Stimulated activated CD8-positive, alpha-beta memory T cell treated with anti-CD3 and anti-CD28 coated beads, Interleukin-7, amount 100 ng/mL, for 4 hours (primary cell): ENCODE measurements at places on chromosomes 2 and 18.

DNA sequence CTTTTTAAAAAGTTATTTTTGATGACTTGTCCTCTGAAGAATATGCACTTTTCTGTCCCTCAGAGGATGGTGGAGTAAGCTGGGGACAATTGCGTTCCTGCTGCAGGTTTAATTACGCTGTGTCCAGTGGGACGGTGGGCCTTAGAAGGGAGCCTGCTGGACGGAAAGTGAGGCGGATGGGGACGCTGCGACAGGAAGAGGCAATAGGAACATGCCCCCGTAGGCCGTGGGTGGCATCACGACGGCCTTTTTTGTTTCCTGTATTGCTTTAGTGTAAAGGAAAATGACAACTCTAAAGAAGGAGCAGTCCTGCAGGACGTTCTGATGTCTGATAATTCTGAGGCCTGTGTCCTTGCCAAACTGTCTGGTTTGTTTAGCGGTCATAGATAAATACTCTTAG, 121.6 kb downstream of the NFATC1 start:
- no peak for DNase-seq

GRCh38 chr18:14975431-14975830, 227.5 kb downstream of the ANKRD30B start:
- DNase-seq = no peak

DNA sequence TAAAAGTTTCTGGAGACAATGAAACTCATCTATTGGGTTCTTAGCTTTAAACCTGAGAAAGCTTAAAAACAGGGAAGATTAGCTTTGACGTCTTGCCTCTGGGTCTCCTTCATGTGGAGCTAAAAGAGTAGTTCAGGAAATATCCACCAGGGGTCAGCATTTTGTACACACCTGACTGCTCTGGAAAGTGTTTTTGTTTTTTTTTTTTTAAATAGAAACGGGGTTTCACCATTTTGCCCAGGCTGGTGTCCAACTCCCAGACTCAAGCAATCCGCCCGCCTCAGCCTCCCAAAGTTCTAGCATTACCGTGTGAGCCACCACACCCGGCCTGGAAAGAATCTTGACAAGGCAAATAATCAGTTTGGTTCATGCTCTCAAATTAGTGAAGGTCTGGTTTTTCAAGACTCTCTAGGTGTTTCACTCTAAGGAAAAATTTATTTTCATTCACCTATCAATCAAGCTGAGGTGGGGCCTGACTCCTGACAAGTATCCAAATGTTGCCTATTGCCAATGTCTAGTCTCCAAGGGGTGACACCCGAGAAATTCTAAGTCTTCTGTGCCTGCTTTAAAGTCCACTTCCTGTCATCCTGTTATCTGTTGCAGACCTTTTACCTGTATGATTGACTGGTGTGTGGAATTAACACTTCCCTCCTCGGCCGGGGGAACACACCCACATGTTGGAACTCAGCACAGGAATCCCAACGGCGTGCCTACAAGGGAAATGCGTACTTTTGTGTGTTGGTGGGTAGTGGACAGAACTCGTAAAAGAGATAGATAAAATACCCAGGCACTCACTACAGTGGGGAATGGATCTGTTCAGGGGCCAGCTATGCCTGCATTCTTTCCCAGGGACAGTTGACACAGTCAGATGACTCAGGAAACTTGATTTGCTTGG, 11.3 kb downstream of the IL1RN start:
- DNase-seq = no peak

DNA sequence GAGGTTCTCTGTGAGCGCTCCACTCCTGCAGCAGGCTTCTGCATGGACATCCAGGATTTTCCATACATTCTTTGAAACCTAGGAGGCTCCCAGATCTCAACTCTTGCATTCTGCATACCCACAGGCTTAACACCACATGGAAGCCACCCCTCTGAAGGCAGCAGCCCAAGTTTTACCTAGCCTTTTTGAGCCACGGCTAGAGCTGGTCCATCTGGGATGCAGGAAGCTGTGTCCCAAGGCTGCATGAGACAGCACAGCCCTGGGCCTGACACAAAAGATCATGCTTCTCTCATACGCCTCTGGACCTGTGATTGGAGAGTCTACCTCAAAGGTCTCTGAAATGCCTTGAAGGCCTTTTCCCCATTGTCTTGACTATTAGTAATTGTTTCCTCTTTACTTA, 53.6 kb upstream of the RPRM start:
- DNase-seq = no peak

DNA sequence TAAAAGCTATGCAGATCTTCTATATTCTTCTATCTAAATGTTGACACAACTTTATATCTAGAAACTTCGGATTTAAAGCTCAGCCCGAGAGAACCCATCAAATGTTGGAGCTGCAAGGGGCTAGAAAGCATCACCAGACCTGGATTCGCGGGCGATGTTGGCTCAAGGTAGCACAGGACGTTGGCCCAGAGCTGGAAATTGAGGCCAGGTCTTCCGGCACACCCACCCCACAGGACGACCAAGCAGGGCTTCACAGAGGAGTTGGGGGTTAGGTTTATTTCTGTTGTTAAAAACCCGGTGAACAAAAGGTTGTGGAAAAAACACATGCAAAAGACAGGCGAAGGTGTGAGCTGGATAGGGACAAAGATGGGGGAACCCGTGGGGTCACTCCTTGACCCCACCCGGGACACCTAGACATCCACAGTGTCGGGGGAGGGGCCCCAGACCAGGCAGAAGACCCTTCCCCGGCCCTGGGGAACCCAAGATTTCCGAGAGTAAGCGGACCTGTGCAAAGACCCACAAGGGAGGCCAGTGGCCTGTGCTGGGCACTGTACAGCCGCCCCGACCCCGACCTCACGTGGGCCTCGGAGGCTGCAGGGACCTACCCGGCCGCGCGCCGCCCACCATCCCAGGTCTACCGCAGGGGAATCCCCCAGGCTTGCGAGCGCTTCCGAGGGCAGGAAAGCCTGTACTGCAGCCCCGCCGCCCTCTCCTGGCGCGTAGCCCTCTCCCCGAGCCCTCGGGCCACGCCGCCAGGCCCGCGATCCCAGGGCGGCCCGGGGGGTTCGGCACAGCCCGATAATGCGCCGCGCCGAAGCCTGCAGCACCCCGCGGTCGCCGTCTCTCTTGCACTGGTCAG, 1.8 kb upstream of the AGBL5 start:
- DNase-seq = peak; percentile 34

- DNase-seq = no peak
Measured at GRCh38 chr18:3329872-3330271, 67.9 kb downstream of the MYL12B start.

DNA sequence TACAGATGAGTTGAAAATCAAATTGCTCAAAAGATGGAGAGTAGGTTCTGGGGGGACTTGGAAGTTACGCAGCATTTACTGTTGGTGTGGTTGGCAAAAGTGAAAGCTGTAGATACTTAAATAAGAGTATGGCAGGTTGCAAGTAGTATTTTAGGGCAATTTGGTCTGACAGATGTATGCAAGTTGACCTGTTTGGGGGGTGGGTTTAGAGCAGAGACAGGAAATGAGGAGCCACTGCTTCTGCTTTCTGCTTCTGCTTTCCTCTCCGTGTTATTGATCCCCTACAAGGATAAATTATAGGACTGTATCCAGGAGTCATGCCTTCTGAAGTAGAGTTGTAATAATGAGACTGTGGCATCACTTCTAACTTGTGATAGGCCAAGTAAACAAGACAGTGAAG, 71.2 kb downstream of the EPAS1 start:
- DNase-seq = no peak

DNA sequence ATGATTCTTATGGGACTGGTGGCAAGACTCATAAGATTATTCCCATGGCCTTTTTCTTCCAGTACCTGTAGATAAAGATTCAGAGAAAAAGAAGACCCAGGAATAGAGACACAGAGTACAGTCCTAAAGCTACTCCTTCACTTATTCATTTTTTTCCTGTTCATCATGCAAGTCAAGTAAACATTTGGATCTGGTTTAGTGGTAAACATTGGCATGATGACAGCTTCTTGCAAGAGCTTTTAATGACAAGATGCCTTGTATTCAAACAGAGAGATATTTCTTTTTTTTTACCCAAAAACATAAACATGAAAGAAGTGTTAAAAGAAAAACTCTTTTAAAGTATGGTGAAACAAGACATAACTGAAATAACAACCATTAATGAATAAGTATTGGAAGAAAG, 20.2 kb downstream of the CXCR2 start:
- no peak for DNase-seq

- no peak for DNase-seq
Measured at GRCh38 chr18:24138409-24138788, 463 bp upstream of the CABYR start.
